ENCODE measurements at places on chromosomes 5 and 9.

DNA sequence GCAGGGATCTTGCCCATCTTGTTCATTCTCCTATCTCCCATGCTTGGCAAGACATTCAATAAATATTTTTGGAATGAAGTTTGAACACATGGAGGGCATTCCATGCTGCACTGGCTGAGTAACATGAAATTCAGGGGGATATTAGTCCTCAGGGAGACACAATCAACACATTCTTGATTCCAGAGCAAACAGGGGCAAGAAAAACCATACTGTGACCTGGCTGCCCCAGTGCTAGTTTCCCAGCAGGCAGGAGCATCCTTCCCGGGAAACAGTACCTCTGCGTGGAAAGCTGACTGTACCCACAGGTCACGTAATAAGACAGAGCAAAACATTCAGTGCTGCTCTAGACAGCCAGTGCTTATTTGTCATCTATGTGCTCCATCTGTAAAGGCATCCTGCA, 66.3 kb upstream of the SPOCK1 start:
- no peaks in the 10 kb centered on the region for H3K36me3 ChIP-seq
- H3K4me3 ChIP-seq = no peak overlapping the region
- H3K4me1 ChIP-seq = no peaks in the 10 kb centered on the region
- no peak overlapping the region for H3K27ac ChIP-seq

GRCh38 chr5:75040973-75041372, 11.4 kb downstream of the GCNT4 start:
- no peak for DNase-seq
- no peaks in the 10 kb centered on the region for H3K36me3 ChIP-seq
- peaks cover 2% of the 10 kb centered on the region for H3K4me1 ChIP-seq
- H3K27ac ChIP-seq = no peak overlapping the region

DNA sequence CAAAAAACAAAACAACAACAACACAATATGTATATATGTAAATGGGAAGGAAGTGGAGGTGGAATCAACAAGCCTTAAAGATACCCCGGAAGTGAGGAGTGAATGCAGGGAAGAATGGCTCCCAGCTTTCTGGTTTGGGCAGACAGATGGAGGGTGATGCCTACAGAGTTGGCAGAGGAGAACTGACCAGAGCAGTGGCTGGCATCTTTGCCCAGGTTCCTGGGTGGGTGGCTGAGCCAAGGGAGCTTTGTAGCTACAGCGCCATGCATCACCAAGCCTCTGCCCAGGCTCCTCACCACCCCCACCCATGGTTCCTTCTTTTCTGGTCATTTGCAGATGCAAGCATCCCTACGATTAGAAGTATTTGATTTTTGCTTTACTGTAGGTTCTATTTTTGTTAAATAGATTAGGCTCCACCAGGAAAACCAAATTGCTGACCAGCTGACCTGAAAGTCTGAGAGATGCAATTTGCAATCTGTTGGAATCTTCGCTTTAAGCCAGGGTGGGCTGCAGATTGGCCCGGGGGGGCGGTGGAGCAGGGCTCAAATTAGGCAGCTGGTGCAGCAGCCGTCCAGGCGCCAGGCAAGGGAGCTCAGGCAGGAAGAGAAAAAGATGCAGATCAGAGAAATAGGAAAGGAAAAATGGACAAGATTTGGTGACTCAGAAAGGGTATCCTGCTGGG, 163.3 kb upstream of the TBC1D2 start:
- H3K27ac ChIP-seq = no peak overlapping the region
- no peaks in the 10 kb centered on the region for H3K36me3 ChIP-seq
- H3K4me3 ChIP-seq = no peak overlapping the region
- H3K27me3 ChIP-seq = no peaks in the 10 kb centered on the region
- no peaks in the 10 kb centered on the region for H3K4me1 ChIP-seq
- no peak for DNase-seq

DNA sequence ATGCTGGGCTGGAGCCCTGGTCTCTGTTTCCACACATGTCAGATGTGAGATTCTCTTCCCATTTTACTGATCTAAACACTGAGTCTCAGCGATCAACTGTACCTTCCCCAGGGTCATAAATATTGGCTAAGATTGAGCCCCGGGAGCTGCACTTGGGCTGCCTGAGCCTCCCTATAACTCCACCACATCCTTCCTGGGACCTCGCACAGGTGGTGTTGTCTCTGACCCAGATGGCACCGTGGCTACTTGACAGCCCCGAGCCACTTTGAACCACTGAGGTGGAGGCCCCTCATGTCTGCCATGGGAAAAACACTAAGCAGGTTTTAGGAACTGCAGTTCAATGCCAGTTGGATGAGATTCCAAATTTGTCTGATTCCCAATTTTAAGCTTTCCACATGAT, 586.5 kb downstream of the IRX1 start:
- H3K36me3 ChIP-seq = no peaks in the 10 kb centered on the region
- no peak overlapping the region for H3K4me3 ChIP-seq
- H3K4me1 ChIP-seq = no peaks in the 10 kb centered on the region

GRCh38 chr5:172664018-172664417, 23.0 kb downstream of the NEURL1B start:
- no peaks in the 10 kb centered on the region for H3K36me3 ChIP-seq
- peaks cover 11% of the 10 kb centered on the region for H3K4me1 ChIP-seq
- no peak overlapping the region for H3K27ac ChIP-seq
- H3K27me3 ChIP-seq = no peaks in the 10 kb centered on the region

DNA sequence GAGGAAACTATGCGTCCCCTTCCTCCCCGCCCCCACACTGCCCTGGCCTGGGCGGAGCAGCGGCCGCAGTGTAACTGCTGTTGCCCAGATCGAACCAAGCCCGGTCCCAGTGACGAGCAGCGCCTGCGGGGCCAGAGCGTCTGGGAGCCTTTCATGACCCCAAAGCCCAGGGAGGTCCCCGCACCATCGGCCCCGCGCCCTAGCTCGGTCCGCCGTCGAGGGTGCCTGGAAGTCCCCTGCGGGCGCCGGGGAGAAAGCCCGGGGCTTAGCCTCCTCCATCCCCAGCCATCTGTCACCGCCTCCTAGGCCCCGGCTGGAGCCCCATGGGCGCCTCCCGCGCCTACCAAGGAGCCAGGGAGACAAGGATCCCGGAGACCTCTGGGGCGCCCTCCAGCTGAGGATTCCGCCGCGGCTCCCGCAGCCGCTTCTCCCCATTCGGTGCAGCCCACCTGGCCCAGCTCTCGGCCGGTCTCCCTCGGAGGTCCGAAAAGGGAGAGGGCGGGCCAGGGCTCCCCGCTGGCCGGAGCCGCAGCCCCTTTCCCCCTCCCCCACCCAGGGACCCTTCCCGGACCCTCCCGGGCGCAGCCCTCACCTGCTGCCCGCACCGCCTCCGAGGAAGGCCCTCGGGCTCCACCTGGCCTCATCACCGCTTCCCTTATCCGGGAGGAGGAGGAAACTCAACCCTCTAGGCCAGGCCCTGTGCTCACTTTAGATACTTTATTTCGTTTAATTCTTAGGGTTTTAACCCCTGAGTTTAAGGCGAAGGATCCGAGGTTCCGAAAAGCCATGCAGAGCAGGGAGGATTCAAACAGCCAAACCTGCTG, 45.6 kb downstream of the APTX start:
- peak; percentile 26 for DNase-seq
- H3K36me3 ChIP-seq = no peaks in the 10 kb centered on the region
- peak overlapping the region; percentile 6 for H3K4me3 ChIP-seq
- H3K27me3 ChIP-seq = no peaks in the 10 kb centered on the region

GRCh38 chr5:154583671-154584177, 105.7 kb upstream of the HAND1 start:
- H3K4me3 ChIP-seq = no peak overlapping the region
- no peak for DNase-seq
- H3K36me3 ChIP-seq = no peaks in the 10 kb centered on the region

DNA sequence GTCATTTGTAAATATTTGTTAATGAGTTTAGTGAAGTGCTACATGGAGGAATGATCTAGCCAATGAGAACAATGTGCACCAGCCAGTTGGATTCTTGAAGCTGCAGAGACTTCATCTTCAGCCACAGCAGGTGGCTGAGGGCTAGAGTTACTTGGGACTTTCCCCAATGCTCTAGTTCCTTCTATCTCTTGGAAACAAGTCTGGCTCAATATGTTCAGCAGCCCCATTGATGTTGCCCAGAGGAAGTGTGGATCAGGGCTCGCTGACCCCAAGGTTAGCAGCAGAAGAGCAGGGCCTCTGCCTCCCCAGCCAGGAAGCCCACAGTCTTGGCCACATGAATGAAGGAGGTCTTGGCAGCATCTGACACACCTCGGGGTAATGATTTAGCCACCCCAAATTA, 117.5 kb downstream of the SLC1A3 start:
- no peaks in the 10 kb centered on the region for H3K36me3 ChIP-seq
- DNase-seq = no peak
- H3K27ac ChIP-seq = no peak overlapping the region
- H3K27me3 ChIP-seq = no peaks in the 10 kb centered on the region
- no peaks in the 10 kb centered on the region for H3K4me1 ChIP-seq

- H3K27me3 ChIP-seq = no peaks in the 10 kb centered on the region
- H3K36me3 ChIP-seq = no peaks in the 10 kb centered on the region
- H3K4me1 ChIP-seq = no peaks in the 10 kb centered on the region
- DNase-seq = no peak
- no peak overlapping the region for H3K27ac ChIP-seq
- H3K4me3 ChIP-seq = no peak overlapping the region
These were observed 9.1 kb downstream of the ANGPTL2 start for GRCh38 chr9:127113191-127113972.

DNA sequence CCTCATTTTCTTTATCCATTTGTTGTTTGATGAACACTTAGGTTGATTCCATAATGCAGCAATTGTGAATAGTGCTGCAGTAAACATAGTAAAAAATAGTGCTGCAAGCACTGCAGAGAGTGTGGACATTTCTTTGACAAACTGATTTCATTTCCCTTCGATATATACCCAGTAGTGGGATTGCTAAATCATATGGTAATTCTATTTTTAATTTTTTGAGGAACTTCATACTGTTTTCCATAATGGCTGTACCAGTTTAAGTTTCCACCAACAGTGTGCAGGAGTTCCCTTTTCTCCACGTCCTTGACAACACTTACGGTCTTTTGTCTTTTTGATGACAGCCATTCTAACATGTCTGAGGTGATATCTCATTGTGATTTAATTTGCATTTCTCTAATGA, 138.2 kb upstream of the PLPPR1 start:
- H3K27ac ChIP-seq = no peak overlapping the region
- no peak overlapping the region for H3K4me3 ChIP-seq
- DNase-seq = no peak
- H3K36me3 ChIP-seq = no peaks in the 10 kb centered on the region
- no peaks in the 10 kb centered on the region for H3K27me3 ChIP-seq

DNA sequence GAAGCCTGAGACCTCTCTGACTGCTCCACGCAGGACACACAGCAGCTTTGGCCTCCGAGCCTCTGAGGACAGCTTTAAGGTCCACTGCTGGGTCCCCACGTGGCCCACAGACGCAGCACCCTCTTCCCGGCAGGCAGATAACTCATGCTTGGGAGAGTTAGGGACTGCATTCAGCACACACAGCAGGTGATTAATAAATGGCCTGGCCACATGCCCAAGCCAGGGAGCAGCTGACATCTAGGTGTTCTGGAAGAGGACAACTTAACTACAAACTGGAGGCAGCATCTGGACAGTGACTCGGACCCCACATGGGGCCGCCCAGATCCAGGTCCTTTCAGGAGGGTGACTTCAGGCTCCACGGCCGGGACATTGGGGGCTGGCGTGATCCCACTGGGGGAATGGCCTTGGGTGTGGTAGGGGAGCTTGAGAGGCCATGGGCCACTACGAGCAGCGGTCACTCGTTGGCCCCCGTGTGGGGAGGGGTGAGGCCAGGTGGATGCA, 11.3 kb downstream of the NINJ1 start:
- no peaks in the 10 kb centered on the region for H3K27me3 ChIP-seq
- H3K27ac ChIP-seq = no peak overlapping the region
- no peaks in the 10 kb centered on the region for H3K36me3 ChIP-seq
- peak; percentile 36 for DNase-seq
- H3K4me3 ChIP-seq = no peak overlapping the region

- H3K27ac ChIP-seq = no peak overlapping the region
- H3K4me1 ChIP-seq = no peaks in the 10 kb centered on the region
- peak; percentile 50 for DNase-seq
- H3K27me3 ChIP-seq = no peaks in the 10 kb centered on the region
- H3K4me3 ChIP-seq = no peak overlapping the region
These were observed 126.4 kb downstream of the DOCK2 start for GRCh38 chr5:169763376-169764017.

Data from kidney (tissue), 22 donors.